Effector memory CD8-positive, alpha-beta T cell (primary cell): ENCODE measurements at places on chromosomes 6 and 20.
A peak's percentile ranks its signal among the peaks of the same experiment; 100 is the strongest.

- H3K4me3 ChIP-seq: peak overlapping the region; percentile 58
- peaks cover 2% of the 10 kb centered on the region for H3K4me1 ChIP-seq
- no peak for DNase-seq
These were observed 3.1 kb upstream of the TFAP2B start for GRCh38 chr6:50815436-50816114.

DNA sequence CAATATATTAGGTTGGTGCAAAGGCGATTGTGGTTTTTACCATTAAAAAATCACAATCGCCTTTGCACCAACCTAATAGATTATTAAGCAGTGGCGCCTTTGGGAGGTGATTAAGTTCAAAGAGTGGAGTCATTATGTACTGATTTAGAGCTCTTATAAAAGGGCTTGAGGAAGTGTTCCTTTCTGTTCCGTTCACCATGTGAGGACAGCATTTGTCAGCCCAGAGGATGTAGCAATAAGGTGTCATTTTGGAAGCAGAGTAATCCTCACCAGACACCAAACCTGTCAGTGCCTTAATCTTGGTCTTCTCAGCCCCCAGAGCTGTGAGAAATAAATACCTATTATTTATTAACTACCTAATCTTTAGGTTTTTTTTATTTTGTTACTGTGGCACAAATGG, 542.1 kb upstream of the MAN1A1 start:
- DNase-seq: no peak
- no peaks in the 10 kb centered on the region for H3K36me3 ChIP-seq
- no peak overlapping the region for H3K4me3 ChIP-seq
- H3K4me1 ChIP-seq: no peaks in the 10 kb centered on the region

- H3K36me3 ChIP-seq: no peaks in the 10 kb centered on the region
- H3K4me3 ChIP-seq: no peak overlapping the region
- DNase-seq: no peak
- H3K4me1 ChIP-seq: no peaks in the 10 kb centered on the region
These were observed 185.8 kb upstream of the MAN1A1 start for GRCh38 chr6:119535332-119535731.

DNA sequence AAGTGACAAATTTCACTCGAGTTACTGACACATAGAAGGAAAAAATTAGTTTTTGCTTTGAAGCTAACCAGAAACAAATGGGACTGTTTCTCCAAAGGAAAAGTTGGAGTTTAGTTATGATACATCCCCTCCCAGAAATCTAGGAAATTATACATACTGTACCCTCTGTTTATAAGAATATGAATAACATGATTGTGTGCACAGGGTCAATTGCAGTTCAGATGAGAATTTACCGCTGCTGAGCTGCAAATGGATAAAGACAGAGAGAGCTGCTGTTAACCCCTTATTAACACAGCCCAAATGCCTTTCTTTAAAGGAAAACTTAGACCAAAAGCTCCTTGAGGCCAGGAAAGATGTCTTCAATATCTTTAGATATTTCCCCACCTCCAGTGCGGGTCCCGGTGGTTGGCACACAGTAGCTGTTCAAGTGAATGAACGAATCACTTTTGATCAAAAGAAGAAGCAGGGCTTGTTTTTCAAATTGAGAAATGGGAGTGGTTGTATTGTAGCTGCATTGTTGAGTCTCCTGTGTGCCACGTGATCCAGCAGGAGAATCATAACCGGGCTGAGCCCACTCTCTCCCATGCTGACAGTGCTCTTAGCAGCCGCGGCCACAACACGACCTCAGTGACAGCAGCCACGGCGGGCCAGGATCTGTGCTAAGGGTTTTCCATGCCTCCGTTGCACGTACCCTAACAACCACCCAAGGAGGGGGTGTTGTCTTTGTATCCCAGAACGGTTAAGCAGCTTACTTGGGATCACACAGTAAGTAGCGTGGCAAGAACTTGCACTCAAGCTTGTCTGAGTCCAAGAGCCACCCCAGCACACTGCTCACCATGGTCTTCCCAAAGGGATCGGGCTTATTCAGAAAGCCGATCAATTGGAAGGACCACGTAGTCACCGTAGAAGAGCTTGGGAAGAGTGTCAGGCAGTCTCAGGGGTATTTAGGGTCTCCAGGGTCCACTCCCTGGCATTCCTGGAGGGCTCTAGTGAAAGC, 53.5 kb upstream of the BMP6 start:
- H3K36me3 ChIP-seq: no peaks in the 10 kb centered on the region
- no peak overlapping the region for H3K4me3 ChIP-seq
- peaks cover 45% of the 10 kb centered on the region for H3K27me3 ChIP-seq
- DNase-seq: no peak
- H3K4me1 ChIP-seq: no peaks in the 10 kb centered on the region
